Choroid plexus epithelial cell (primary cell): ENCODE measurements at places on chromosomes 13 and 19.

DNA sequence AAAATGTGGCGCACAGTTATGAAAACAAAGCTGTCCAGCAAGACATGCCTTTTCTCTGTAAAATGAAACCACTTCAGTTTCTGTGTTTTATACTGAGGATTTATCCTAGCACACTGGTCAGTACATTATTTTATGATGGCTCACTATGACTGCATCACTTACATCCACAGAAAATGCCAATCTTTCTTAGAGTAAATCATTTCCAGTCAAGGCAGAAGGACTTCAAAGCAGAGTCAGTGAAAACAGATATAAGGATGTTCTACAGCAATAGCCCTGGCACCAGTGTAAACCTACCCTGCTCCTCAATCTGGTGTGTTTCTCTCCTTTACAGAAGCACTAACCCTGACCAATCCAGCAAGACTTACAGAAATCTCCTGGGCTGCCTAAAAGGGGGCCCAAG lies 473.5 kb downstream of the GPC6 start:
- peak; percentile 65 for DNase-seq

- peak; percentile 90 for DNase-seq
Observed at GRCh38 chr13:109955598-109955997, 169.2 kb upstream of the IRS2 start.

DNA sequence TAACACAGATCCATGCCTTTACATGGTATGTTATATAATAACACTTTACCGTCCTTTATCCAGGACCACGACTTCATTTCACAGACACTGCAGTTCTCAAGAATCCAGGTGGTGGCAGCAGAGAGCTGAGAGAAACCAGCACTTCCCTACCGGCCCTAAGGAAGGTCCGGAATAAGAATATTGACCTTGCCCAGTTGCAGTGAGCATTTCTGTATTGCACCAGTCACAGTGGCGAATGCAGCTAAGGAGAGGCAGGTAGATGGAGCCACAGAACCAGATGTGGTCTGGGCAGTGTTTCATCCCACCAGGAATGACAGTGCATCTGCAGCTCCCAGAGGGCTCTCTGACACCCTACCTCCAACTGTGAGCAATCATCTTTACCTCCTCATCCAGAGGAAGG lies 44.6 kb downstream of the ZNF787 start:
- DNase-seq, result peak; percentile 77

DNA sequence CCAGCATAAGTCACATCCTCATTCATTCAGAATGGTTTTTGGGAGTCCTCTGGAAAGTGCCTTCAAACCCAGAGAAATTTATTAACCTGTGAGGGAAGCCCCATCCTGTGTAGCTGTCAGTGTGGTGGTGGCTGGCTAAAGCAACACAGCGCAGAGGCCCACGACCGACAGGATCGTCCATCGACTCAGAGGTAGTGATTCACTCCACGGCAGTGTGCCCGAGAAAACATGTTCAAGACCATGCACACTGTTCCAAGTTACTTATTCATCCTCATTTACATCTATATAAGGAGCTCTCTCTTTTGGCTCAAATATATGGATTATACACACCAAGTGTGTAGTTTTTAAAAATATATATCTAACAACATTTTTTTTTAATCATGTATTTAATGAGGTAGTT lies 96.3 kb upstream of the SLC15A1 start:
- DNase-seq, result no peak

GRCh38 chr19:4606921-4607678 lies 32.2 kb upstream of the TNFAIP8L1 start:
- DNase-seq, result no peak

GRCh38 chr13:27573265-27573664 lies 47.1 kb downstream of the LNX2 start:
- peak; percentile 65 for DNase-seq
